ENCODE measurements at places on chromosomes 3 and 15. TPM values are rescaled to one million over a fixed set of nuclear protein-coding genes. Genes with fewer than 3 reads are reported as not detected.

The KLF15 gene
- total RNA-seq, result 8.1 TPM

The BFSP2 gene
- not detected for total RNA-seq

The TTLL13 gene
- under 0.01 TPM for total RNA-seq

GRCh38 chr15:98938105-98938417 lies 69.5 kb downstream of the PGPEP1L start:
- no peak for DNase-seq

DNA sequence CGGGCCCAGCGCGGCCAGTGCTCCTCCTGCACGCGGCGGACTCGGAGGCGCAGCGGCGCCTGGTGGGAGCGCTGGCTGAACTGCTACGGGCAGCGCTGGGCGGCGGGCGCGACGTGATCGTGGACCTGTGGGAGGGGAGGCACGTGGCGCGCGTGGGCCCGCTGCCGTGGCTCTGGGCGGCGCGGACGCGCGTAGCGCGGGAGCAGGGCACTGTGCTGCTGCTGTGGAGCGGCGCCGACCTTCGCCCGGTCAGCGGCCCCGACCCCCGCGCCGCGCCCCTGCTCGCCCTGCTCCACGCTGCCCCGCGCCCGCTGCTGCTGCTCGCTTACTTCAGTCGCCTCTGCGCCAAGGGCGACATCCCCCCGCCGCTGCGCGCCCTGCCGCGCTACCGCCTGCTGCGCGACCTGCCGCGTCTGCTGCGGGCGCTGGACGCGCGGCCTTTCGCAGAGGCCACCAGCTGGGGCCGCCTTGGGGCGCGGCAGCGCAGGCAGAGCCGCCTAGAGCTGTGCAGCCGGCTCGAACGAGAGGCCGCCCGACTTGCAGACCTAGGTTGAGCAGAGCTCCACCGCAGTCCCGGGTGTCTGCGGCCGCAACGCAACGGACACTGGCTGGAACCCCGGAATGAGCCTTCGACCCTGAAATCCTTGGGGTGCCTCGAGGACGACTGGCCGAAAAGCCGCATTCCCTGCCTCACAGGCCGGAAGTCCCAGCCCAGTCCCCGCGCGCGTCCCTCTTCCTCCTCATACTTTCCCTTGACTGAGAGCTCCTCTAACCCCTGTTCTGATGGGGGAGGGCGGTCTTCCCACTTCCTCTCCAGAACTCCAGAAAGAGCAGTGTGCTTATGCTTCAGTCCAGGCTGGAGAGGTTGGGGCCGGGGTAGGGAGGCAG lies 1.4 kb upstream of the IL17RC start:
- peak; percentile 74 for DNase-seq

DNA sequence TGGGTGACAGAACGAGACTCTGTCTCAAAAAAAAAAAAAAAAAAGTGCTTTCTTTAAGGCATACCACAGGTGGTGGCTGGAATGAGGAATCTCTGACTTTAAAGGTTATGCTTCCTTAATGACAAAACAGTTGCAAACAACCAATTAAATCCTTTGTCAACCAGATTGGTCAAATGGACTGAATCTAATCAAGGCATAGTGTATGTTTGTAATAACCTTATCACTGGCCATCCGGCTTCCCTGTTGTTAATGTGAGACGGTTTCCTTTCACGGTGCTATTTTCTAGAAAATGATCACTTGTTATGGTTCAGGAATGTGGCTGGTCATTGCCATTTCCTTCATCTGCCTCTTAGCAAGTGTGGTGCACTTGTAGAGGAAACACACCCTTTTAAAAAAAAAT lies 75.9 kb downstream of the FLNB start:
- peak; percentile 67 for DNase-seq

DNA sequence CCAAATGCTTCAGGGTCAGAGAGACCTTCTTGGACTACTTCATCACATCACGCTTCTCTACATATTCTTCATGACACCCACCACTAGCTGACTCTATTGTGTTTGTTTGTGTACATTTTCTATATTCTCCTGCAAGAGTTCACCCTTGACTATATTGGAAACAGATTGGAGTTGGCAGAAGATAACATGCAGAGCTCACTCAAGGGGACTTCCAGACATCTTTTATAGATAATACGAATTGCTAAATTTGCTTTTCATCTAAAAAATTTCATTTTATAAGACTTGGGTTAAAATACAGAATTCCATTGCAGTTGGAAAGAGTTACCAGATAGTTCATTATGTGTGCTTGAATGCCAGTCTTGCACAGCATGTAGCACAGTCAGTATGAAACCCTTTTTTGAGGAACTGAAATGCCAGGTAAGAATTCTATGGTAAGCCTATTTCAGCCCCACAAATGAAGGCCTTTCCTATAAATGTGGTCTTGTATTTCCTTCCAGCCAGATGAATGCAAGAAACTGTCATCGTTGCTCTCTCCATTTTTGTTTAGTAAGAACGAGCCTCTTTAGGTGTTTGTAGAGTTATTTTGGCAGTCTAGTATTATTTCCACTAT lies 177.6 kb downstream of the GHSR start:
- DNase-seq, result no peak

DNA sequence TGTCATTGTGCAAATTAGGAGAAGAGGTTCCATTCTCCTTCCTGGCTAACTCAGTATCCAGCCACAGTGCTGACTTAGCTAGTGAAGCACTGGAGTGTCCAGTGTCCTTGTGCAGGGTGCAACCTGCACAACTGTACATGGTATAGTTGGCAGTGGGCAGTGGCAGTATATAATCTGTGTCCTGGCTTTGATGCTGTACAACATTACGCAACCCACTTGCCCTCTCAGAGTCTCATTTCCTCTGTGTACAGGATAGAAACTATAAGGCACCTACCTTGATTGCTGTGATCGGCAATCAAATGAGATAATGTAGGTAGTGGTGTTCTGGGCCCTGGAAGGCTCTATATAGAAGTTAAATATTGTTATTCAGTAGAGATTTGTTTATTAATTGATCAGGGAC lies 333.6 kb downstream of the CLSTN2 start:
- no peak for DNase-seq

GRCh38 chr3:143443851-143444331 lies 324.3 kb downstream of the CHST2 start:
- peak; percentile 91 for DNase-seq

GRCh38 chr15:92421976-92422375 lies 28.3 kb downstream of the ST8SIA2 start:
- DNase-seq, result no peak

DNA sequence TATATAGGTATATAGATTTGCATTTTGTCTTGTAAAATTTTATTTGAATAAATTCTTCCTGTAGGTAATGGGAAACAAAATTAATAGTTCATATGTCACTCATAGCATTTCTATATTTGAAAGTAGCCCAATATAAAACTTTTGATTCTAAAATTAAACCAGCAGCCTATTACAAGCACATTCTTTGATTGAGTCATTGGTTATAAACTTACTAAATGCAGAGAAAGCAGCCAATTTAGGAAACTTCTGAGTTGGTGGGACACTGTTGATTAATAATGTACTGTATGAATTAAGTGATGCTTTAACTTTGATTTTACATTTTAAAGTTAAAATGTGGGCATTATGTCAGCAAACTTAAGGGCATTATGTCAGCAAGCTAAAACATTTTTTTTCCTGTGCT lies 34.5 kb downstream of the NR1D2 start:
- DNase-seq, result no peak

GRCh38 chr3:62369476-62369743 lies 3.9 kb downstream of the FEZF2 start:
- DNase-seq, result no peak

Data from lung microvascular endothelial cell (primary cell).